Erythroblast (primary cell): ENCODE measurements at places on chromosomes 2 and 18.

DNA sequence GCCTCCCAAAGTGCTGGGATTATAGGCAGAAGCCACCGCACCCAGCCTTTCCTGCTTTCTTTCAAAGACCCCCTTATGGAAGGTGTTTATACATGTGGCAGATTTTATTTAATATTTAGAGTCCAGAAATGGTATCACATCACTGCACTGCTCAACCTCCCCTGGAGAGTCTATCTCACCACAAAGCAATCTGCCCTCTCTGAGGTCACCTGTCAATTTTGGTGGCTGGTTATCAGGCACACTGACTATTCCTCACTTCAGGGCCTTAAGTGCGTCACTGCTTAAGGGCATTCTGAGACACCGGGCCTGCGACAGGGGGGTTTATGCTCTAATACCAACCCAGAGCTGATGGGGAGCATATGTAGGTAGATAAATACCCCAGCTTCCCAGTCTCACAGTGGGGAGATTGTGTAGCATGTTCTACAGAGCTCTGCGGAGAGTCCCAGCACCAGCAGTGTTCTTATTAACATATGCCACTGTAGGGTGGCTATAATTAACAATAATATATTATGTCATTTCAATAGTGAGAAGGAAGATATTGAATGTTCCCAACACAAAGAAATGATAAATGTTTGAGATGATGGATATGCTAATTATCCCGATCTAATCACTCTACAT is 42.7 kb upstream of the ZDBF2 start:
- DNase-seq = no peak

DNA sequence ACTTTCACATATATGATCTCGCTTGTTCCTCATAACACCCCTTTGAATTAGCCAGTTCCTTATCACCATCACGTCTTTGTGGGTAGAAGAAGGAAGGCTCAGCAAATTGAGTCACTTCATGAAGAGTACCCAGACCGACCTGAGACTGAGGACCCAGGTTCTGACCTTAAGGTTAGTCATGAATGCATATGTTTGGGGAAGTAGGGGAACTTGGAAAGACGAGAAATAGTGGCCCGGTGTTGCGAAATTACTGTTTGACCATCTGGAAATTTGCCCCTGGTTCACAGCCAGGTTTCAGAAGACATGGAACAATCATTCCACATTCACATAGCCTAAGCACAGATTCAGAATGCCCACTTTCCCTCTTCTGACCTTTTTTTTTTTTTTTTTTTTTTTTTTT is 59.8 kb downstream of the MEIS1 start:
- no peak for DNase-seq

DNA sequence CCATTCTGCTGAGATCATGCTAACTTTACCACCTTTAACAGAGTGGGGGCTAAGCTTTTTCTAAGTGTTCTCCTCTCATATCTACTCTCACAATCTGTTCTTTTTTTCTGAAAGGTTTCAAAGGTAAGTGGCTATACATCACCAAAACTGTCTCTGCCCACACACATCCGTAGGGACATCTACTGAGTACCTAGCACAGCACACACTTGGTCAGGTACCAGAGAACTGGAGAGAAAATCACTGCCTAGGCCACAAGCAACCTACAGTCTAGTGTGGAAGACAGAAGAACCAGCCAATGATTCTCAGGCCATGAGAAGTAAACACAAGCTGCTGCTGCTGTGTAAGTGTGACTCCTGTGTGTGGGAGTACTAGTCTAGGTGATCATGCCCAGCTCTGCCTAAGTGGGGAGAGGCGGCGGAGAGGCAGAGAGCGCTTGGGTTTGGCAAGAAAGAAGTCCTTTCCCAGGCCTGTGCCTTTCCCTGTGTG is 176.1 kb upstream of the ZFP36L2 start:
- no peak for DNase-seq

- no peak for DNase-seq
These were observed 813.7 kb downstream of the ERBB4 start for GRCh38 chr2:211724933-211725332.

- DNase-seq = no peak
These were observed 126.2 kb downstream of the CAPN13 start for GRCh38 chr2:30681022-30681421.

DNA sequence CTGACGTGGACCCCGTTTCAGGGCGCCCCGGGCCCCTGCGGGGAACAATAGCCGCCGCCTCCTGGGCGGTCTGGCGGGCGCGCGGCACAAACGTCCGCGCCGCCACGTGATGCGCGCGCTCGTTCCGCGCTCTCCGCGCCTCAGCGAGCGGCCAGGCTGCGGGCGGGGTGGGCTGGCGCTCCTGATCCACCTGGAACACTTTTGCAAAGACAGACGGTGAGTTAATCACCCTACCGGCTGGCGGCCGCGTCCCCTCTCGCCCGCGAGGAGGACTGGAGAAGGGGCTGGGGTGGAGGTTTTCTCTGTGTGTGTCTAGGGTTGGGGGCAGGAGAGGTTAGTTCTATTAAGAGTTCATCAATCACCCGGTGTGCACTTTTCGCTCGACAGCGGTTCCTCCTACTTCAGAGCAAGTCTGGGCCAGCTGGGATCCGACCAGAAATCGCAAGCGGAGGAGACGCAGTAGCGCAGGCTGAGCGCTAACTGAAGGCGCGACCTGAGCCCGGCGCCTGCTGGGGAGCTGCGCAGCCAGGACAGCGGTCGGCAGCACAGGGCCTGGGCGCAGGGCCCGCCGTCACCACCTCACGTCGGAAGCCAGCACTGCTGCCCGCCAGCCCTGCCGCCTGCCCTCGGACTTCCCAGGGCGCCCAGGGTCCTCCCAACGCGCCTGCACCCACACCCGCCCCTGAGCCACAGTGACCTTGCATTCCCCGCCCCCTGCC is 10.3 kb upstream of the HOXD1 start:
- no peak for DNase-seq

- DNase-seq = no peak
These were observed 7.8 kb upstream of the C2orf72 start for GRCh38 chr2:231029563-231029962.

DNA sequence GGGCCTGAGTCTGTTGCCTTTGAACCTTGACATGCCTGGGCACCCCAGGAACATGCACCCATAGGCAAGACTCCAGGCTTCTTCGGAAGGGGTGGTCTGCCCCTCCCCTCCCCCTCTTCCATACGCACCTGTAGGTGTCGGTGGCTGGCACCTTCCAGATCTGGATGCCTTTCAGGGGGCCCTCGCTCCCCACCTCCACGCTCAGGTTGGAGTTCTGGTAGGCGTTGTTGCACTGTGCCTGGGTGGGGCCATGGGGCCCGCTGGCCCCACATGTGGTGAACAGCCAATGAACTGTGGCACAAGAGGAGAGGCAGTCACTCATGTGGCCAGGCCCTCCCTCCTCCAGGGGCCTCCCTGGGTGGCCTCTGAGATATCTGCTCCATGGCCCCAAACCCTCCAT is 135.8 kb downstream of the CLIP4 start:
- DNase-seq = no peak

DNA sequence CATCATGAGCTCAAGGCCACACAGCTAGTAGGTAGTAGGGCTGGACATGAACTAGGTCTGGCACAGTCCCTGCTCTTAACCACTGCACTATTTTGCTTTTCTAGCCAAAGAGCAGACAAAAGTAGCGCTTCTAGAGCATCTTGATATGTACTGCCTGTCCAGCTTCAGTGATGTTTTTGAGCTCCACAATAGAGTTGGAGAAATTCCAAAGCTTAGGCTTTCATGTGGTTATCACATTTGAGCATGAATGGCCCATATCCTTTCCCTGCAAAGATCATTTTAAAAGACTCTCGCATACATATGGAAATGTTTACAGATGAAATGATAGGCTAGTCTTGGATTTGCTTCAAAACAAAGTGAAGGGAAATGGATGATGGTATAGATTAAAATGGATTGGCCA is 128.7 kb downstream of the MAP3K20 start:
- DNase-seq = no peak

- DNase-seq = no peak
These were observed 265.9 kb downstream of the SETBP1 start for GRCh38 chr18:44946529-44947113.

GRCh38 chr2:220767591-220768255 is 804.4 kb downstream of the EPHA4 start:
- DNase-seq = no peak

GRCh38 chr18:57659460-57660102 is 37.9 kb upstream of the NARS1 start:
- DNase-seq = peak; percentile 94

GRCh38 chr2:5661362-5661761 is 30.8 kb upstream of the SOX11 start:
- DNase-seq = no peak

- no peak for DNase-seq
These were observed 33.3 kb downstream of the LONRF2 start for GRCh38 chr2:100289020-100289419.

- peak; percentile 95 for DNase-seq
These were observed 5.9 kb downstream of the GYPC start for GRCh38 chr2:126661702-126662500.

- no peak for DNase-seq
These were observed 146.8 kb downstream of the SATB2 start for GRCh38 chr2:199310771-199311585.
